ENCODE measurements at places on chromosomes 16 and 17.

GRCh38 chr16:85717393-85718152 is 28.8 kb upstream of the GINS2 start:
- peak; percentile 82 for DNase-seq

GRCh38 chr16:15770512-15770911 is 86.3 kb downstream of the MYH11 start:
- no peak for DNase-seq

DNA sequence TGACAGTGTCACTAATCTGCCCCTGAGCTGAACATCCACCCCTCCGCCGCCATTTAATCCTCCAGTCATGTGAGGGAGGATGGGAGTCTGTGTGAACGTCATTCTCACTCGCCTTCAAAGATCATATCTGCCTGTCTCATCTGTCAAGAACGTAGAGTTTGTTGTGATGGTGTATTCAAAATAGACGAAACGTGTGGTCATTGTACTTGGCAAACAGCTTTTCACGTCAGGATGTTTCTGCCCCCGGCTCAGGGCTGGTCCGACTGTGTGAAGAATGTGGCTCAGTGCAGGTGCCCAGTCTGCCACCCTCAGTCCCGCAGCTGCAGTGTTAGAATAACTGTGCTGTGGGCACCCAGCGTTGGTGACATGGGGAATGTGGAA is 148.0 kb downstream of the KCNJ12 start:
- no peak for DNase-seq

GRCh38 chr17:10843811-10844210 is 5.9 kb upstream of the PIRT start:
- DNase-seq, result no peak

- DNase-seq, result no peak
Observed at GRCh38 chr17:2995377-2995776, 68.0 kb downstream of the OR1D5 start.

DNA sequence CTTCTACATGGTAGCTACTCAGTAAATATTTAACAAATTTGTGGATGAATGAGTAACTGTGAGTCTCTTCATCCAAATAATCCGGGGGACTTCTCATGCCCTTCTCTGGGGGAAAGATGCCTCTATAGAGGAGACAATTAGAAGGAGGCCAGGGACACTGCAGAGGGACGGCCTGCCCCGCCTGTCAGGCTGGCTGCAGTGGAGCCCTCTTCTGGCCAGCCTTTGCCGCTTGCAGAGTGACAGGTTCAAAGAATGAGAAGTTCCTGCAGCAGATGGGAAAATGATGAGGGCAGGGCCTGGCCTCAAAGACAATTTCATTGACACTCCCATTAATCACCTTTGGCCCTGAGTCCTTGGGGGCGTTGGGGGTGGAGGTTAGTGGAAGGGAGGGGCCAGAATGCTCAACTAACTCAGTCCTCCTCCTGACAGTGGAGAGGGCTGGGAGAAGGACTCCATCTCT is 339.0 kb downstream of the MAF start:
- peak; percentile 32 for DNase-seq

GRCh38 chr17:29394761-29395160 is 4.6 kb downstream of the TAOK1 start:
- no peak for DNase-seq

DNA sequence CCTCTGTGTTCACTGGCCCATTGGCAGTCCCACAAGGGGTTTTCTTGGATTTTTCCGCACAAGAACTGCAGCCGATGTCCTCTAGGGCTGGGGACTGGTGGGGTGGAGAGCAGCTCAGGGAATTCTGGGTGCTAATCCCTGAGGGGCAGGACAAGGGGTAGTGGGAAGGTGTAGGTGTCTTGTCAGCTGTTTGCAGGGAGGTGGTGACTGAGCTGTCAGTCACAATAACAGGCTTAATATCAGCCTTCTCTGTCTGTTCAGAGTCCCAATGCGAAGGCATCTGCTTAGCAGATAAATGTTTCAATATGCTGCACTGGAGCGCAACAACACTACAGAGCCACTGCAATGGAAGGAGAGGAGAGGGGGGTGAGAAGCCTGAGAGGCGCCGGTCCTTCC is 10.1 kb upstream of the DHRS13 start:
- DNase-seq, result no peak

DNA sequence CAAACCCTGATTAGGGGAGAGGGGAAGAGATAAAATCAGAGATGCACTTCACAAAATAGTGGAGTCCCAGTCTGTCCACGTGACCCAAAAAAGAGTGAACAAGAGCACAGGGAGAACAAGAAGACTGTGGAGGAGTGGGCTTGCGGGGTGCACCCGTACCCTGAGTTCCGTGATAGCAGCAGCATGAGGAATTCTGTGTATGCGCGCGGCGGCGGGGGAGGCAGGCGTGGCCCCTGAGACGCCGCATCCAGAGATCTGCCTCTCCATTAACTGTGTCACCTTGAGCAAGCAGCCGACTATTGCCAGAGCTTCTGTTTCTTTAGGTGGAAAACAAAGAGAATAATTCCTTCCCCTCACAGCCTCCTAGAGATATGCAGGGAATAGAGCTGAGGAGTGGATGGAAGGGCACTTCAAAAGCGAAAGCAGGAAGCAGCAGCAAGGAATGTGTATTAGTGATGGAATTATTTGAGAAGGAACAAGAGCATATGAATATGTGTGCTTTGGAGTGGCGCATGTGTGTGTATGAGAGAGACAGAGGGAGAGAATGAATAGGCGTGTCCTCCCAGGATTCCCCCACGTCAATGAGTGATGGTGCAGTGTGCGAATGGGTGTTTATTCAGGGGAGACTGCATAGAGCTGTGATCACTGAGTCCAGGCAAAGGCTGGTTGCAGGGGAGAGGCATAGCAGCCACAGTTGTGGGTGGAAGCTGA is 10.4 kb upstream of the SOX9 start:
- no peak for DNase-seq

Data from NAMALWA (cell line).